ENCODE measurements at places on chromosomes 11 and 22.

DNA sequence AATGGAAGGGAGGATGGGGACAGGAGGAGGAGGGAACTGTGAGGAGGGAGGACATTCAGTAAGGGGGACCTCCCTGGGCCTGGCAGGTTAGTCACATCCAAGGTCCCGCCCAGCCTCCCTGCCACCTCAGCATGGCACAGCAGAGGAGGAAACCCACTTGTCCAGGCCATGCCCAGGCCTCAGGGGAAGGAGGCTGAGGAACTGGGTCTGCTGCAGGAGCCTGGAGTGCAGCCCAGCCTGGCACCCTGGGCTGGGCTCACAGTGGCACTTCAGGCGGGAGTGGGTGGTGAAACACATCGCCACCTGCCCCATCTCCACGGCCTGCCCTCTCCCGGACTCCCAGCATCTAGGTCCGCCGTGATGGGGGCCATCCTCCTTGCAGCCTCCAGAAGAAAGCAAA is 17.2 kb upstream of the KLHL35 start:
- DNase-seq: no peak

GRCh38 chr11:88666364-88666763 is 328.8 kb upstream of the CTSC start:
- DNase-seq: no peak

- DNase-seq: no peak
These were observed 10.9 kb downstream of the TRIM22 start for GRCh38 chr11:5700421-5701054.

- DNase-seq: no peak
These were observed 38.0 kb upstream of the ETS1 start for GRCh38 chr11:128625326-128625725.

- DNase-seq: no peak
These were observed 11.5 kb downstream of the ZDHHC5 start for GRCh38 chr11:57679396-57679795.

DNA sequence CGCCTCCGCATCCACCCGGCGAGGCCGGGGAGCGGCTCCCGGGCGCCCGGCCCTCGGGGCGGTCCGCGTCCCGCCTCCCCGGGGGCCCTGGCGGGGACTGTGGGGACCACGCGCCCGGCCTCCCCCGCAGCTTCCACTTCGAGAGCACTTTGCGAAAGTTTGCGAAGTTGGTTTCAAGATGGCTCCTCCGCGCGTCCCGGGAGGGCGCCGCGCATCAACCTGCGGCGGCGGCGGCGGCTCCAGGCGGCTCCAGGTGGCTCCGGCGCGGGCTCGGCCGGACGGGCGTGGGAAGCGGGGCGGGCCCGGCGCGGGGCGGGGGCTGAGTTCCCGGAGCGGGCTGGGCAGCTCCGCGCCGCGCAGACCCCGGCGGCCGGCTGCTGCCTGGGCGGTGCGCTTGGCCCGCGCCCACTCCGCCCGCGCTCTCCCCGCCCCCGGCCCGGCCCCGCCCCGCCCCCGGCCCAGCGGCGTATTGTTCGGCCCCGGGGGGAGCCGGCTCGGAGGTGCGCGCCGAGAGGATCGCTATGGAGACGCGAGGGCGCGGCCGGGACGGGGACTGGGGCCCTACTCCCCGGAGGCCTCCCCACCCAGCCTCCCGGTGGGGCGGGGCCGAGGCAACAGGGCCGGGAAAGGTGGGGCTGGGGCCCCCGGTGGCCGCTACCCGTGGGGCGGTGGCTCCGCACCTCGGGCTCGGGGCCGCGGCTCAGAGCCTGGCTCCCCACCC is at the start of gene CELSR1:
Gene CELSR1 (minus strand): TSS at position 396 of the 721 bp plus-strand sequence. CDS start 450 bp downstream, outside the sequence.
- DNase-seq: peak; percentile 52

- DNase-seq: no peak
These were observed 88.4 kb downstream of the SLC1A2 start for GRCh38 chr11:35330931-35331330.

- DNase-seq: no peak
These were observed 8.7 kb downstream of the OR8K5 start for GRCh38 chr11:56151376-56151775.

DNA sequence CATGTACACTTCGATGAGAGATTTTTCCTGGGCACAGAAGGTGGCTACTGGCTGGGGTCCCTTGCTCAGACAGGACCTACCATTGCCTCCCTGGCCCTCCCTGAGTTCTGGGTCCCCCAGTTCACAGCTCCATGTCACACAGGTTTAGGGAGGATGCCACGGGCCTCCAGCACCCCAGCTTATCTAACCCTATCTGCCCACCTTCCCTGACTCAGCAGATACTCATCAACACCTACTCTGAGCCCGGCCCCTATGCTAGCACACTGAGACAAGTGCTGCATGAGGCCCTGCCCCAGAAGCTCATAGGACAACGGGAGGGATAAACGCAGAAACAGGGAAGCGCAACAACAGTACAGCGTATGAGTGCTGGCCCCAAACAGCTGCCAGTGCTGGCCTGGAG is 9.6 kb downstream of the NAGA start:
- DNase-seq: no peak

DNA sequence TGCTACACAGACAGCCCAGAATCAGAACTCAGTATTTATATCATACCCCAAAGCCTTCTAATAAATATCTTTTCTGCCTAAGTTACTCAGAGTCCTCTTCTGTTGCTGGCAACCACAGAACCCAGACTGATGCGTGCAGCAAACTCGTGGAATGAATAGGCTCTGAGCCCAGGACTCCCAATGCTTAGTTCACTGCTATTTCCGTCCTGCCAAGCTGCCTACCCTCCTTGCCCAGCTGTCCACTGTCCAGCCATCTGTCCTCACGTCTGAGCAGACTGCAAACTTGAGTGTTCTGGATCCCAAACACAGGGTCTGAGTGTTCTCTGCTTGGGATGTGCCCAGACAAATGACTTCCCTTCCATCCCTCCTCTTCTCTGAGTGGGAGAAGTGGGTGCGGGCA is 19.4 kb downstream of the PTPN5 start:
- DNase-seq: no peak

DNA sequence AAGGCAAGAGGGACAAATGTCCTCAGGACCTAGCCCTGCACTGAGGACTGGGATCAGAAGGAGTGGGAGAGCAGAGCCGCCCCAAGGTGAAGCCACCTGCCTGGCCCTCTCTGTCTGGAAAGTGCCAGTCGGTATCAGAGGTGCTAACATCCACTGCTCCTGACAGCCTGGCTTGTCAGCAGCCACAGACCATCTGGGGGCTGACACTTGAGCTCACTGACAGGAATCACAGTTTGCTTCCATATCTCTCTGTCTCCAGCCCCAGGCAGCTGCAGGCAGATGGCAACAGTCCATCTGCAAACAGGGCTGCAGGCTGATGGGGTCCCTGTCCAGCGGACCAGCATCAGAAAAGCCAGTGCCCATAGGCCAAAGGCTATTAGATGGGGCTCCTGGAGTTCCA is 5.5 kb downstream of the OPCML start:
- DNase-seq: no peak

DNA sequence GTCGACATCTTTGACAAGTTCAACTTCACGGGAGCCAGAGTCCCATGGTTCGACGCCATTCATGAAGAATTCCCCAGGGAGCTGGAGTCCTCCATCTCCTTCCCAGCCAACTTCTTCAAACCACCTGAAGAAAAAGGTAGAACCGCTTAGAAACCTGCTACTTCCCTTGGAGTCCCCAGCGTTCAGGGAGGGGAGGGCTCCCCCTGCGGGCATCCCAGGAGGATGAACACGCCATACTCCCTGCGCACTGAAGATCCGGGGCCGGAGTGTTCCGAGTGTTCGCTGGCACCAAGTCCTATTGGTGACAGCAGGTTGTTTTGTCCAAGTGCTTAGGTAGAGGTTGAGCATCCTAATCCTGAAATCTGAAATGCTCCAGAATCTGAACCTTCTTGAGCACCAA is 51.7 kb upstream of the PRODH start:
- peak; percentile 44 for DNase-seq

DNA sequence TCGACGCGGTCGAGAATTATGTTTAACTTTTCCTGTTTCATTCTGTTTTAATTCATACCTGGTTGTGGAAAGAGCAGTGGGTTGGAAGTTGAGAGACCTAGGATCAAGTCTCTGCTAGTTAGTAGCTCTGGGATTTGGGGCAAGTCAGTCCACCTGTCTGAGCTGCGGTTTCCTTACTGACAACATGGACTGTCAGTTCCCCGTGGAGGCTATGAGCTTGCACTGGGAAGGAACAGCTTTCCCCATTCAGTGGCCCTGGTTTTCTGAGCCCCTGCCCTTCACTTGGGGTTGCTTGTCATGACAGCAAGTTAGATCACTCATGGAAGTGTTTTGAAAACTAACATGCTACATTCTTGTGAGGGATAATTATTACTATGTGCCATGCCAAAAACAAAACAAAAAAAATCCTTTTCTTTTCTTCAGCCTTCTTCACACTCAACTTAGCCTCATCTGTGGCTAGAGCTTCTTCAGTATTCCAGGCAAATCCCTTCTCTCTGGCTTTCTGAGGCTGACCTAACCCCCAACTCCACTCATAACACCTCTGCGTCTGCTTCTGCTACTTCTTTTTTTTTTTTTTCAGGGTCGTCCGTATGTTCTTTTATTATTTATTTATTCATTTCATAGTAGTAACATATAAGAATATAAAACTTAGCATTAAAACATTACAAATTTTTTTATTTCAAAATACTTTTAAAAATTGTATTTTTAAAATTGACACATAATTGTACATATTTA is 43.0 kb upstream of the ZBED5 start:
- DNase-seq: no peak

GRCh38 chr11:15073361-15074205 is at the start of gene CALCB:
TSS of gene CALCB (plus strand) at chr11:15073593. CDS start at chr11:15074719, 1,126 bp downstream.
- peak; percentile 64 for DNase-seq

DNA sequence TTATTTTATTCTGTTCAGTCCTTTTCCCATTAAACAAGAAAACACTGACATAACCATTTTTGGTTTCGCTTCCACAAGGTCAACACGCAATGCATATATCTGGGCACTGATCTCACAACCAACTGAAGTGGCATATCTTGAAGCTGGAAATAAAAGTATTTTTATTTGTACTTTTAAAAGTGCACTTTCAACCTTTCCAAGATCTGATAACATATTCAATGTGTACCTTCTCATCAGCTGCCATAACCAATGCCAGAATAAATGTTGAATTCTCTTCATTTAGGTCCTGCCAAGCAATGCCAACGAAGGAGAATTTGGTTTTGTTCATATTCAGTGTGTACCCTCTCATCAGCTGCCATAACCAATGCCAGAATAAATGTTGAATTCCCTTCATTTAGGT is 148.9 kb upstream of the CEP126 start:
- no peak for DNase-seq

DNA sequence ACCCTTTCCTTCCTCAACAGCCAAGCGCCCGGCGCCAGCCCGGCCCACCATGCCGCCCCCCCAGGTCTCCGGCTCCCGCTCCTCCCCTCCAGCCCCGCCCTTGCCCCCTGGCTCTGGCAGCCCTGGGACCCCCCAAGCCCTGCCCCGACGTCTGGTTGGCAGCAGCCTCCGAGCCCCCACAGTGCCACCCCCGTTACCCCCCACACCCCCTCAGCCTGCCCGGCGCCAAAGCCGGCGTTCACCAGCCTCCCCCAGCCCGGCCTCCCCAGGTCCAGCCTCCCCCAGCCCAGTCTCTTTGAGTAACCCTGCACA is 3.3 kb upstream of the PDXP start:
- no peak for DNase-seq

DNA sequence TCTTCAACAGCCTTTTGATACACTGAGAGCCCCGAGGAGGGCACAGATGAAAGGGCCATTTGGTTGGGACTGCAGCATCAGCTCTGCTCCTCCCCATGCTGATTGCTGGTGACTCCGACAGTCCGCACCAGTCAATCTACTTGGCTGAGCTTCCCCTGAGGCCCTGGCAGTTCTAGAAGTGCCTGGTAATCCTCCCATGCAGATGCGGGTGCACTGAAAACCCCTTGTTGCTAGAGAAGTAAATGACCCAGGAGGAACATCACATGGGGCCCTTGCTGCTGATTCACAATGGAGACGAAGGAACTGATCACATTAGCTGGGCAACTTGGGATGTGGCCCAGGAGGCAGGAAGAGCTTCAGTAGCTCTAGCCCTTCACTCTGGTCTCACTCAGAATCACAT is 35.2 kb upstream of the RIC3 start:
- DNase-seq: no peak

- no peak for DNase-seq
These were observed 23.8 kb upstream of the TOLLIP start for GRCh38 chr11:1333091-1333772.

DNA sequence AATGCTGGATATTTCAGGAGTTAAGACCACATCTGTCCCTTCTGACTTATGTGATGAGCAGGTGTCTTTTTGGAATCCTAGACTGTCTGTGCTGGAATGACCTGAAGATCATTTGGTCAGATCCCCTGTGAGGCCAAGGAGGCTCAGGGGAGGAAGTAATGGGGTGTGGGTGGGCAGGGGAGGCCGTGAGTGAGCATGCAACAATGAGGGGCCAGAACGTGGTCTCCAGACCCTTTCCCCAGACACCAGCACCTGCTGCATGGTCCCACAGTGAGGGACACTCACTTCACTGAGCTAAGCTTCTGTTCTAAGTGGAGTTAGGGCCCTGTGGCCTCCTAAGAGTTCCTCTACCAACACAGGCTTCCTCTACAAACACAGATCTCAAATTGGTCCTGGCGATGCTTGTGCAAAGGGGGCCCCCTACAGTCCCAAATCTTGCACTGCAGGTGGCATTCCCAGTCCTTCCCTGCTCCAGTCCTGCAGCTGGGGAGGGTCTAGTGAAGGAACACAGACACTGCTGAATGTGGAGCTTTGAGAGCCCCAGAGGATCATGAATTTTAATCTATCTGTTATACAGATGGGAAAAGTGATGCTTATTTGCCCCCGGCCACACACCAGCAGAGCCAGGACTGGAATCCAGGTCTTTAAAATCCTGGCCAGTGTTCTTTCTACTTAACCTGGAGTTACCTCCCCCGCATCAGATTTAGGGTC is 7.4 kb downstream of the USP2 start:
- peak; percentile 55 for DNase-seq

DNA sequence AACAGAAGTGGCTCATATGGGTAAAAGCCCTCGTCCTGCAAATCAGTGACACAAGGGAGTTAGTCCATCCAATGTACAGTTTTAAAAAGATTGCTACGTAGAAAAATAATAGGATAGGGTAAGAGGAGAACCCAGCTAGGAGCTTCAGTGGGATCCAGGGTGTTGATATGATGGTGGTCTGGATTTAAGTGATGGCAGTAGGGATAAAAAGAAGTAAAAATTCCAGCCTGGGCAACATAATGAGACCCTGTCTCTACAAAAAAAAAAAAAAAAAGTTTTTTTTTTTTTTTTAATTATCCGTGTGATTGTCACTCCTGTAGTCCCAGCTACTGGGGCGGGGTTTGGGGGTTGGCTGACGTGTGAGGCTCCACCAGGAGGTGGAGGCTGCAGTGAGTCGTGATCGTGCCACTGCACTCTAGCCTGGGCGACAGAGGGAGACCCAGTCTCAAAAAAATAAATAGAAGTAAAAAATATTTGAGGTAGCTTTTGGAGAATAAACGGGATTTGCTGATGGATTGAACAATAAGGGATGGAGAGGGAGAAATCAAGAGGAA is 7.0 kb upstream of the L3MBTL2 start:
- DNase-seq: peak; percentile 81

GRCh38 chr11:2759228-2760195 is 59.7 kb upstream of the KCNQ1OT1 start:
- no peak for DNase-seq

All from stimulated activated CD4-positive, alpha-beta T cell treated with anti-CD3 and anti-CD28 coated beads, Interleukin-15, amount 100 ng/mL, for 24 hours (primary cell).